ENCODE measurements at places on chromosomes 2 and 18.
A peak's percentile ranks its signal among the peaks of the same experiment; 100 is the strongest.

GRCh38 chr2:228444161-228444560 is 262.7 kb upstream of the SPHKAP start:
- no peak for DNase-seq

- no peak for DNase-seq
Observed at GRCh38 chr2:222606306-222606705, 49.6 kb downstream of the FARSB start.

DNA sequence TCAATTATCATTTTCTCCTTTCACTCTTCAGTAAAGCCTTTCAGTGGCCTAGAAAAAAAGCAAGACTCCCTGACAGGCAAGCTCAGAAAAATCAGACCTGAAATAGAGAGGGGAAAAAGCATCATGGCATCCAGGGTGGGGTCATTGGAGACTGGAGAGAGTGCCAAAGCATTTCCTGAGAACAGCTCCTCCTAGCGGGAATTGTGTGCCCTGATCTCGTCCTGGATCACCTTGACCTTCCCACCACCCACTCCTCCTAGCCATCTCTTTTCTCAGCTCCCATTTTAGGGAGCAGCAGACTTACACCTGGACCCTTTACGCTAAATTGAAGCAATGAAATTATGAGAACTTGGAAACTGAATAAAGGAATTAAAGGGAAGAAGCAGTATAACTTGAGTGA is 176.6 kb downstream of the VWC2L start:
- no peak for DNase-seq

GRCh38 chr2:31236433-31237205 is 2.7 kb downstream of the EHD3 start:
- no peak for DNase-seq

GRCh38 chr2:187461294-187462261 is 13.5 kb upstream of the CALCRL start:
- DNase-seq = no peak

DNA sequence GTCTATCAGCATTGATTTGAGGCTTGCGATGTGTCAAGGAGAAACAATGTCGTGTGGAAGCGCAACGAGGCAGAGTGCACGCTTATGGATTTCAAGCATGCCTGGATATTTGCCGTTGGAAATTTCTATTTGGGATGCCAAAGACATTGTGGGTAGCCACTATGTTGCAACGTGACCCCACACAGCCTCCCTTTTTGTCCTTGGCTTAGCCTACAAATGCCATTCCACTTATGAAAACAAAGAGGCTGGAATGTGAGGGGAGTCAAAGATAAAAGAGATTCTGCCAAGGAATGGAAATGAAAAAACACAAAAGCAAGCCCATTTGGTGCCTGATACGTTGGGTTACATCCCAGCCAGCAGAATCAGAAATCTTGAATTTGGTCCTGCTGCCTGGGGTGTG is 721.2 kb downstream of the GALR1 start:
- DNase-seq = no peak

DNA sequence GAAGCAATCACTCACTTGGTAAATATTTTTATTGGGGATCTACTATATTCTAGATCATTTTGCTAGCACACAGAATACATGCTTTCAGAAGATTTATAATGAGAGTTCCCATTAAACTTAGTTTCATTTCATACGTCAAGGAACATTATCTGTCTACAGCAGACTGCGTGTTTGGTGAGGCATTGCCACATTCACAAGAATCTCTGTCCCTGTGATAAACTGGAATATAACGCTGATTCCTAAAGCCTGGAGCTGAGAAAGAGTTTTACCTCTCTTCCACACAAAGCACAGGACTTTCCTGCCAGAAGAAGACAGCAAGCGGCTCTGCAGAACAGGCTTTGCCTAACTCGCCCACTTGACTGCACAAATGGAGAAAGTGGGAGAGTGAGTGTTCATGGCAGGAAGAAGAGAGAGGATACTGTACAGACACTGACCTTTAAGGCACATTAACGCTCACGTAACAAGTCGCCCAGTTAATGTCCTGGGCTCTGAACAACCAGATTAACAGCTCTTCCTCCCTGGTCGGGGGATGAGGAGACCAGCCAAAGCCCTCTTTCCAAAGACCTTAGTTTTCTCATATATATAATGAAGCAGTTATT is 356.2 kb downstream of the GPD2 start:
- DNase-seq = no peak

DNA sequence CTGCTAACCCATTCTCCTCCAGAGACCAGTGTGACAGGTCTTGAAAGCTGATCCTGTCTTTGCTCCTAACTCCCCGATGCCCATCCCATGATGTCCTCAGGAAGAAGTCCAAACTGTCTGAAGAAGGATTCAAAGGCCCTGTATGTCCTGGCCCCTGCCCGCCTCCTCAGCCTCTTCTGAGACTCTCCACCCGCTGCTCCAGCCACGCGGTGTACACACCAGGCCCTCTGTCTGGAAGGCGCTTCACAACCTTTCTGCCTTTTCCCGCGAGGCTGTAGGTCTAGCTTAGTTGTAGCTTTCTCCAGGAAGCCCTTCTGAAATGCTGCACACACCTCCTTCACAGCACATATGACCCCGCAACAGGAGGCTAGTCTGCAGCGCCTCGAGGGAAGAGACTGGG is 23.5 kb upstream of the CRYBA2 start:
- DNase-seq = no peak

- peak; percentile 25 for DNase-seq
Observed at GRCh38 chr2:84741182-84741822, 139.6 kb downstream of the TRABD2A start.

- DNase-seq = no peak
Observed at GRCh38 chr2:163723881-163724280, 11.9 kb downstream of the FIGN start.

GRCh38 chr18:63578357-63578958 is 8.7 kb upstream of the SERPINB13 start:
- no peak for DNase-seq

- DNase-seq = no peak
Observed at GRCh38 chr2:147389218-147389617, 455.6 kb upstream of the ACVR2A start.

DNA sequence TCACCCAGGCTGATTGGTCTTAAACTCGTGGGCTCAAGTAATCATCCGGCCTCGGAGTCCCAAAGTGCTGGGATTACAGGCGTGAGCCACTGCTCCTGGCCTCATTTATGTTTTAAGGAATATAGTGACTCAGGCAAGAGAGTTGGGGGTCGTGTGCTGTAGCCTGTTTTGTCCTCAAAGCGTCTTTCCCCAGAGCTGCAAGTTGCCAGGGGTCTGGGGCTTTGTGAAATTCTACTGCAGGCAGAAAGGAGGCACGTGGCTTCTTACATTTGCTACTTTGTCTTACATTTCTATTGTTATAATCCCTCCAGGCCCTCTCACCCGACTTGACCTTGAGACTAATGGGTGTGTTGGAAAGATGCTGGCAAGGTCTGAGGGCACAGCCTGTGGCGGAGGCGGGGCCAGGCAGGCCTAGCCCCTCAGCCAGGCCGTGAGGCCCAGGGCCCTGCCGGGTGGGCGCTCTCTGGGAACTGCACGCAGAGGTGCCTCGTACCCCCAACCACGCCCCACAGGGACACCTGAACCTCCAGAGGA is 85.8 kb upstream of the NDUFV2 start:
- DNase-seq = no peak

DNA sequence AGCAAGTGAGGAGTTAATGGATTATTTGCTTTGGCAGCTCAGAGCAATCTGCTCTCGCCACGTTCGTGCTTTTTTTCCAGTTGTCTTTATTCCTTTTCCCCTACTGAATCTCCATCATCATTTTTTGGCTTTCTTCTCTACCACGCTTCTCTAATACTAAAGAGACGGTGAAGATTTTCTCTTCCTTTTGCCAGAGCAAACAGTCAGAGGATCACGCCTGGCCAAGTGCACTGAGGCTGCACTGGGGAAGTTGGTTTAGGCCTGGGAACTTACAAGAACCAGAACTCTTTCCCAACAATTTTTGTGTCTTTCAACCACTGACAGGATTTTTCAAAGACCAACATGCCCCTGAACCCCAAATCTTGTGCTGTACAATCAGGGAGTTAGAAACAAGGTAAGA is 172.3 kb downstream of the PID1 start:
- no peak for DNase-seq

DNA sequence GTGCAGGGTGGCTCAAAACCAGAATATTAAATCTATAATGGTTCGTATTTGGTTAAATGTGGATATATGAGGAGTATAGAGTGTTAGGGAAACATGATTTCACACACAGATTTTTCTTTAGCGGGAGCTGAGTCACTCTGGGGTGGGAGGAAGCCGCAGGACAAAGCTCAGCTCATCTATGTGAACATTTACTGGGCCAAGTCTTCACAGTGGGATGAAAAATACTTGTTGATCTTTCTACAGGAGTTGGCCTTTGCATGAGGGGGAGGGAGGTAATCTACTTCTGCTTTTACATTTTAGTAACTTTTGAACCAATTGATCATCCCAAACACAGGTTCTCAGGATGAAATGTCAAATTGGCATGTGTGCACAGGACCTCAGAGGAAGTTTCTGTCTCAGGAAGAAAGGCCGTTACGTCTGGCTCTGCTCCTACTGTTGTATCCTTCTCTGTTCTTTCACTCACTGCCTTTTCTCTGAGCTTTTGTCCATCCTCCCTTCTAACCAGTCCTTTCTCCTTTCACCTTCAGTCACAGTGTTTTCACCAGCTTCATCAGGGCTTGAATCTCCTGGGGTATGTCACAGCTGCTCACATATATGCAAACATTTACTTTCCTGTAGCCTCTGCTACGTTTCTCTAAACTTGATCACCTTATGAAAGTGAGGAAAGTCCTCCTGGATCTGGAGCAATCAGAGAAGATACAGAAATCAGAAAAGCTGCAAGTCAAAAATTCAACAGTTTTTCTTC is 943.3 kb upstream of the FANCL start:
- DNase-seq = no peak

DNA sequence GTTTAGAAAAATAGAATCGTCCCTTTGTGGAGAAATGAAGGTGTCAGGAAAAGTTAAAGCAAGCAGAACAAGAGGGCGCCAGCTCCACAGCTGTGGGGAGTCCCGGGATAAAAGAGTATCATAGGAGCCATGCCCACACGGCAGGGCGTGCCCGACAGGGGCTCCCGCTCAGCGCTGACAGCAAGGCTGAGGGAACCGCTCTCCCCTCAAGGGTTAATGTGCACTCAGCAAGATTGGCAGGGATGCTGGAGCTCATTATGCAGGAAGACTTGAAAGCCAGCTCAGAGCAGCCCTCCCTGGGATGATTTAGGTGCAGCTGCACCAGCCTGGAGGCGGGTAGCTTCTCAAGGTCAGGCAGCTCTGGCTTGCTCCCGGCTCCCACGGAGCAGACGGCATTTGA is 500.2 kb downstream of the EIPR1 start:
- DNase-seq = no peak

- DNase-seq = no peak
Observed at GRCh38 chr2:48982887-48983435, 171.4 kb downstream of the FSHR start.

- no peak for DNase-seq
Observed at GRCh38 chr2:205964111-205964761, 121.7 kb downstream of the INO80D start.

DNA sequence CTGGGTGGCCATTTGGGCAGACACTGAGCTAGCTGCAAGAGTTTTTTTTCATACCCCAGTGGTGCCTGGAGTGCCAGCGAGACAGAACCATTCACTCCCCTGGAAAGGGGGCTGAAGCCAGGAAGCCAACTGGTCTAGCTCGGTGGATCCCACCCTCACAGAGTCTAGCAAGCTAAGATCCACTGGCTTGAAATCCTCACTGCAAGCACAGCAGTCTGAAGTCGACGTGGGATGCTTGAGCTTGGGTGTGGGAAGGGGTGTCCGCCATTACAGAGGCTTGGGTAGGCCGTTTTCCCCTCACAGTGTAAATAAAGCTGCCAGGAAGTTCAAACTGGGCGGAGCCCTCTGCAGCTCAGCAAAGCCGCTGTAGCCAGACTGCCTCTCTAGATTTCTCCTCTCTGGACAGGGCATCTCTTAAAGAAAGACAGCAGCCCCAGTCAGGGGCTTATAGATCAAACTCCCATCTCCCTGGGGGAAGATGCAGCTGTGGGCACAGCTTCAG is 69.6 kb upstream of the WDSUB1 start:
- no peak for DNase-seq

DNA sequence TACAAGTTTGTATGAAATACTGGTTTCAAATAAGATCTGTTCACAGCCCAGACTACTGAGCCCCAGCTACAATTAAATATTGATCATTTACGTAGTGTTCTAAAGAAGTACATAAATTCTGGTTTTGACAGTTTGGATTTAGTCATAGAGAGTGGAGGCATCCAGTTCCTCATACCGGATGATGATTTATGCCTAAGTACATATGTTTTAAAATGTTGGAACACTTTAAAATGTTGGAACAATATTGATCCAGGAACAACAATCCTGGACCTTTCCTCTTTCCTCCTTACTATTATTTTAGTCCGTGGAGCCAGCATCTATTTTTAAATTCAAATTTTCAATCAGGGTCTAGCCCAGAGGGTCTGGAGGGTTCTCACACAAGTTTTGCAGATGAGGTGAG is 22.8 kb upstream of the TTN start:
- DNase-seq = no peak

DNA sequence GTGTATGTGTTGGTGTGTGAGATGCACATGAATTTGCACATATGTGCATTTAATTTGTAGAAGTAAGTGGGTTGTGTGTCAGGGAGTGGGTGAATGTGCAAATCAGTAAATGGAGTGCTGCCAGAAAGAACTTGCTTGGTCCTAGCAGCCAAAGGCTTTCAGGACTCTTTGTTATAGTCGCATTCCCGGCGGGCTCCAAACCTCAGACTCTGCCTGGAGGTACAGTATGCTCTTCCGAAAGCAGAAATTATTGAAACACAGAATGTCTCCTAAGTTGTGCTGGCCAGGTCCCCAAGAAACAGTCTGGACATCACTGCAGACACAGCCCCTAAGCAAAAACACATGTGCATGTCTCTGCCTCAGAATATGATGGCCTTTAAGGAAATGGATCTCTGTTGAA is 232.4 kb downstream of the INSIG2 start:
- no peak for DNase-seq

DNA sequence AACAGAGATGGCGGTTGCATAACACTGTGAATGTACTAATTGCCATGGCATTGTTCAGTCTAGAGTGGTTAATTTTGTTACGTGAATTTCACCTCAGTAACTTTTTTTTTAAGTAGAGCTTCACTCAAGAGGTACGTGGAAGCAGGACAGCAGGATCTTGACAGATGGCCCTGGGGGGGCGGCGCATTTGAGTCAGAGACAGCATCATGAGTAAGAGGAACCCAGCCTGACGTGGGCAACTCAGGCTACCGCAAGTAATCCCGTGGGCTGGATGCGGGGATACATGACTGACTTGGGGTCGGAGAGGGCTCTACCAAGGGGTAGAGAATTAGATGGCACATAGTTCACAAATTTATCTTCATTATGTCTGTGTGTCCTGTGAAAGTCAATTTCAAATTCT is 38.1 kb upstream of the DAPL1 start:
- DNase-seq = no peak

DNA sequence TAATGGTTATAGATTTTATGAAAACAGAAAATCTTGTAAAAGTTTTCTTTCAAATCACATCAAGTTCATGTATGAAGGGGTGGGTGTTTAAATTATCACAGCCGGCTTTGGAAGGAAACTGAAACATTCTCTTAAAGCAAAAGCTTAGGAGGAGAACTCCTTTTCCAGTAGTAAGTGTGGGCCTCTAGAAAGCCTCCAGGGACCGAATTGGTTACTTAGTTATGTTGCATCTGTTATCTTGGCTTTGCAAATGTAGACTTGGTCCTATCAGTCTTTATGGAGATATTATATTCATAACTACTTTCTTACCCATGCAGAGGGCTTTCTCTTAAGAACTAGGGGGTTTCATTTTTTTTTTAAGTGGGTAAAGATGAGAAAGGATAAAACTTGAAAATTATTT is 7.4 kb downstream of the NAB1 start:
- no peak for DNase-seq

- no peak for DNase-seq
Observed at GRCh38 chr18:46459789-46460455, 197.1 kb downstream of the LOXHD1 start.
